CD8-positive, alpha-beta memory T cell (primary cell): ENCODE measurements at places on chromosomes 2 and 18. TPM values are rescaled to one million over a fixed set of nuclear protein-coding genes. Genes with fewer than 3 reads are reported as not detected.

- no peak for DNase-seq
Measured at GRCh38 chr18:46542545-46542944, 114.5 kb downstream of the LOXHD1 start.

DNA sequence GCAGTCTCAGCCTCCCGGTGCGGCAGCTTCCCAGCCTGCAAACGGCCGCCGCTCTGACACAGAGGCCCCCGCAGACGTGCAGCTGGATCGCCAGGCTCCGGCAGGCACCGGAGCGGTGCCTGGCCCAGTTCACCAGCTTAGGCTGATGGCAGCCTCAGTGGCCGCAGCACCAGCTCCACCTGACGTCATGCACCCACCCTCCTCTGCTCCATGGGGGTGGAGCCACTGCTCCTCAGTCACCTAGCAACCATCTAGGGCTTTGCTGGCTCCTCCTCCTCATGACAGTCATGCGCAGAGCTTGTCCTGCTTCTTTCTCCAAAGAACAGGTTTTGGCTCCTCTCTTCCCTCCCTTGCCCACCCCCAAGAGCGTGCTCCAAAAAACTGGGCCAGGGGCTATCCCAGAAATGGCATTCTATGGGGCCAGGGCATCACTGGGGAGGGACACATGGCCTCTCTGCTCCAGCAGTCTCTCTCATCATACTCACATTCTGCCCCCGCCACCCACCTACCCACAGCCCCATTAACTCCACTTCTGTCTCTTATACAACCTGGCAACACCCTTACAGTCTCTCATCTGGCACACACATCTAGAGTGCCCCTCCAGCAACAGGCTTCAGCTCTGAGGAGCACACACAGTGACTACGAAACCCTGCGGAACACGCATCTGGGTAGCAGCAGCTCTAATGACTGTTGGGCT lies 5.5 kb downstream of the DCTN1 start:
- DNase-seq: no peak

GRCh38 chr18:31154181-31154580 lies 8.5 kb downstream of the DSC1 start:
- DNase-seq: no peak

DNA sequence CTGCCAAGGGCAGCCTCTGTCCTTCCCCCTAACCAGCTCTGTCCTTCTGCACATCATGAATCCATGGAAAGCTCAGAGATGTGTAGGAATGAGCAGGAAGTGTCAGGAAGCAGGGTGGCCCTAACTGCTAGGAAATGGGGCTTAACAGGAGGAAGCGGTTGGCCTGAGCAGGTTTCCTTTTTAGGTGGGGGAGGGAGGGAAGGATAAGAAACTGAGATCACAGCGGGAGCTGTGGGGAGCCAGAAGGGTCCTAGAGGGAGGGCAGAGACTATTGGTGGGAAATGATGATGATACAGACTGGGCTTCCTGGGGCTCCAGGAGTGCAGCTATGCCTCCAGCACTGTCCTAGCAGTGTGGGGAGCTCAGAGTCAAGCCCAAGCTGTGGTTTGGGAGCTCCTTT lies 182.0 kb downstream of the SH3BP4 start:
- no peak for DNase-seq

- no peak for DNase-seq
Measured at GRCh38 chr2:170095380-170095779, 82.6 kb upstream of the MYO3B start.

GRCh38 chr2:76965772-76966171 lies 556.4 kb downstream of the LRRTM4 start:
- DNase-seq: no peak

DNA sequence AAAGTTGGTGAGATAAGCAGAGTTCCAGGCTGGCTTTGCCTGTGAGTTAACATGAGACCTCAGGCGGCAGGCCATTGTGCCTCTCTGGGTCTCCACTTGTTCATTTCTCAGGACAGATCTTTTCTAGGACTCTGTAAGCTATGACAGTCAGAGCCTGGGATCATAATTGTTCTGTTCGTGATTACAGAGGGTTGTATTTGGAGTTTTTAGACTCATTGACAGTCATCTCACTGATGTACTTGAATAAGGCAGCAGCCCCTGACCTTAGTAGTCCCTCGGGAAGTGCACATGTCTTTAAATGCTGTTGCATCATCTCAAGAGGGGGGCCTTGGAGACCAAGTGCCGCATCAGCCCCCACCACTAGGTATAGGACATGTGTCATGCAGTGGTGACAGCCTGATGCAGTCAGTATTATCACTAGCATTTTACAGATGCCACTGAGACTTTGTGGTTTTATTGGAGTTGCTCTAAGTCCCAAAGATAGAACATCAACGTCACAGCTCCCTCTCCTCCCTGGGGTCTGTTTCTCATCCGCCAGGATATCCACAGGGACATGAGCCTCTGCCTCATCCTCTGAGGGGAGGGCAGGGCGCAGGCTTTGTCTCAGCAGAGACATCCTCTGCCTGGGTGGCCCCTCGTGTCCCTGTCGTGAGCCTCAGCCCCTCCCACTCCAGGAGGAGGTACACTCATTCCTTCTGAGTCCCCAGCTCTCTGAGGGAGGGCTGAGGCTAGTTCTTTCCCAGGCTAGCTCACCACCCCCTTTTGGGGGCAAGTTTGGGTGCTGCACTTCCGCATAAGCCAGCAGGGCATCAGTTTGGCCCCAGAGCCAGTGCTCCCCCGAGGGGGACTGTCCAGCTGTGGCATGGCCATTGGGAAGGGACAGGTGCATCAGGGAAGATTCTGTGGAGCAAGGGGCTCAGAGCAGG lies 14.1 kb downstream of the GLI2 start:
- DNase-seq: no peak

- no peak for DNase-seq
Measured at GRCh38 chr2:19844750-19845149, 57.0 kb downstream of the TTC32 start.

DNA sequence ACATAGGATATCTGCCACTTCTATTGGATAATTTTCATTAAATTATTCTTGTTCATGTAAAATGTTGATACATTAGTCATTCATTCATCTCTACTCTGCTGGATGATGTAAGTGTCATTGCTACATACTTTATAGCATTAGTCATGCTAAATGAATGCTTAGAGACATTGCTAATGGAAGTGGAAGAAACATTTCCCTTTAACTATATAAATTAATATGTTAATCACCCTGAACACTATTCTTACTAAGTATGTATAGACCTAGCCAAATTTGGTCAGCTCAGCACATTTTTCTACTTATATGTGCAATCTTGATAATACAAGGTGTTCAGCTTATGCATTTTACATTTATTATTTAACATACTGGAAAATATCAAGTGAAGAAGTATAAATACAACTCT lies 160.2 kb downstream of the DPP4 start:
- DNase-seq: no peak

DNA sequence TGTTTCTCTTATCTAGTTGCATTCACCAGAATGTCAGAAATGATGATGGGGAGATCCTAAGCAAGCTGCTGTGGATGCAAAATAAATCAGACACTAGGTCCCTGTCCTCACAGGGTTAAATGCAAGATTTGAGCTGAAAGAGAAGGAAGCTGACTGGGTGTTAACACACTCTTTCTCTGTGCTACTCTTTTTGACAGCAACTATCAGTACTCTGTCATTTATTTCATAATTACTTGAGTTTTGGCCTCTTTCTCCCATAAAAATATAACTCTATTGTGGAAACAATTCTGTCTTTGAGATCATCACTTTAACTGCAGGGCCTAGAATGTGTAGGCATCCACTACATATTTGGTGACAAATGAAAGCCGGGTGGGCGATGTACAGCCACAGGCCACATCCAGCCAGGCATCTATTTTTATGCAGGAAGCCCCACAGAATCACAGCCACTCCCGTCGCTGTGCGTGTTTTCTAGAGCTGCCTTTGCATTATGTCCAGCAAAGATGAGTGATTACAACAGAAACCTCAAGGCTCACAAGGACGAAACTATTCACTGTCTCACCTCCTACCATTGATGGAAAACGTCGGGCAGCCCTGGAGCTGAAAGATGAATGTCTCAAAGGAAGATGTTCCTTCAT lies 849.0 kb downstream of the RNF144A start:
- no peak for DNase-seq

DNA sequence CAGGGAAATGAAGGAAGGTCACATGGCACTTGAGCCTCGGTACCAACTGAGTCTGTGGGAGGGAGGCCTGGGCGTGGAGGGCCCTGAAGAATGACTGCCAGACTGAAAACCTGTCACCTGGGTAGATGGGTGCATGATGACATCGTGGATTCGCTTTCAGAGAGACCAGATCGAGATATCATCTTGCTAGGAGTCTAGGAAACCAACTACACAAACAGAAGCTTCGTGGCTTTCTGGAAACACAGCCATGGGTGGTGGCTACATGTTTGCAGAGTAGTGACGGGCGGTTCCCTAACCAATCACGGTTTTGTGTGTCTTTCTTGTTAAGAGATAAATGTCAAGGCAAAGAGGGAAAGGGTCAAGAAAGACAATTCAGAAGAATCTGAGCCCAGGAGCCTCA lies 155.0 kb downstream of the EIPR1 start:
- DNase-seq: peak; percentile 74

DNA sequence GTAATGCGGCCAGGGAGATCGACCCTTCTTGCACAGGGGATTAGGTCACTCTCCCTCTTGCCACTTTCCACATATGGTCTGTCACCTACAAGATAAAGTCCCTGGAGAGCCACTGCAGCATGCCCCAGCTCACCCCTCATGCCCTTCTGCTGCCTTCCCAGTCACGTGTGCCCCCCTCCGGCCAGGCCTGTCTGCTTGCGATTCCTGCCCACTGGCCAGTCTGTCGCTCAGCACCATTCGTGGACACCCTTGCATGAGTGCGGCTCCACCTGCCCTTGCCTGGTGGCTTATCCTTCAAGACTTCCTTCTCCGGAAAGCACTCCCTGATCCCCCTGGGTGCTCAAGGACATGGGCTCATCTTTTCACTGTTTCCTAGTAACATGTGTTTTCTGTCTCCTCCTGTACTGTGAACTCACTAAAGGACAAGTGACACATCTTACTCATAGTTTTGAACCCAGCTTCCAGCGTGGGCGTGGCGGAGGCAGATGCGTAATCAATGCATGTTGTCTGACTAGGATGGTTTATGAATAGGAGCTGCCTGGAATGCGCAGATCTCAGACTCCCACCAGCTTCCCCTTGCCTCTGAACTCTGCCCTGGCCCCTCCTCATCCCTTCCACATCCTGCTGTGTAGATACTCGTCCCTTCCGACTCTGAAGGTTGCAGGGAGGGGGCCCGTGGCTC lies 7.8 kb upstream of the NT5DC4 start:
- no peak for DNase-seq

DNA sequence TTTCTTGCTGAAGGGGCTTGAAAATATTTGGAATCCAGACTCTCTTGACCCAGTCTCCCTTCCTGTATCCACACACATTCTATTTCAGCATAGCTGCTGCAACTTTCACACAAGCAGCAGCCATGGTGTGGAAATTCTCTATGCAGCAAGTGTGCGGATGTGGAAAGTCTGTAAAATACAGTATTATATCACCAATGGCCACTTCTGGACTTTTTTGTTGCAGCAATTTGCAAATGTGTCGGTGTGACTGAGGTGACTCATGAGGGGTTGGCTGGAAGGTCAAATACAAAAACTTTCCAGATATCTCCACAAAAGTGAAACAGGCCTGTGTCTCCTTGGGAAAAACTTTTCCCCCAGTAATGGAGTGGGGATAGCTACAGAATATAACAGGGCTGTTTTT lies 299.3 kb upstream of the GYPC start:
- no peak for DNase-seq

DNA sequence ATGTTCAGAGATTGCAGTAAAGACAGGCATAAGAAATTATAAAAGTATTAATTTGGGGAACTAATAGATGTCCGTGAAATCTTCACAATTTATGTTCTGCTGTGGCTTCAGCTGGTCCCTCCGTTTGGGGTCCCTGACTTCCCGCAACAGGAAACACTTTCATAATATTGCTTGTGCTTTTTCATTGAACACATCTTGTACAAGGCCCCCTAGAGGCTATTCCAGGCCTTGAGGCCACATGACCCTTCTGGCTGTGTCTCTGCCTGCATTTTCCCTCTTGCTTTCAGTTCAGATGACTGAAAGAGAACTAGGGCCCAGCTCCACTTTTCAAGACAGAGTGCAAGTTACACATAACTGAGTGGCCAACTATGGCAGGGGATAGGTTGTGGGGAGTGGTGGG lies 164.1 kb downstream of the TMEM247 start:
- no peak for DNase-seq

DNA sequence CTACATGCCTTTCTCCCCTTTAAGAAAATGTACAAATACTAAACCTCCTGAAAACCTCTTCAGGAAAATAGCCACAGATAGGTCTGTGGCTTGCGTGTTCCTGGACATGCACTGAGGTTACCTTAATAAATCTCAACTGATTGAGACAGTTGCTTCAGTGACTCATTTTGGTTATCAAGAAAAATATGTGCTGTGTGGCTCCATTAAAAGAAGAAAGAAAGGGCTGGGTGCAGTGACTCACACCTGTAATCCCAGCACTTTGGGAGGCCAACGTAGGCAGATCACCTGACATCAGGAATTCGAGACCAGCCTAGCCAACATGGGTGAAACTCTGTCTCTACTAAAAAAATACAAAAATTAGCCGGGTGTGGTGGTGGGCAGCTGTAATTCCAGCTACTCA lies 27.1 kb downstream of the CREG2 start:
- DNase-seq: no peak

- DNase-seq: no peak
Measured at GRCh38 chr2:133968446-133968845, 285.4 kb upstream of the MGAT5 start.

DNA sequence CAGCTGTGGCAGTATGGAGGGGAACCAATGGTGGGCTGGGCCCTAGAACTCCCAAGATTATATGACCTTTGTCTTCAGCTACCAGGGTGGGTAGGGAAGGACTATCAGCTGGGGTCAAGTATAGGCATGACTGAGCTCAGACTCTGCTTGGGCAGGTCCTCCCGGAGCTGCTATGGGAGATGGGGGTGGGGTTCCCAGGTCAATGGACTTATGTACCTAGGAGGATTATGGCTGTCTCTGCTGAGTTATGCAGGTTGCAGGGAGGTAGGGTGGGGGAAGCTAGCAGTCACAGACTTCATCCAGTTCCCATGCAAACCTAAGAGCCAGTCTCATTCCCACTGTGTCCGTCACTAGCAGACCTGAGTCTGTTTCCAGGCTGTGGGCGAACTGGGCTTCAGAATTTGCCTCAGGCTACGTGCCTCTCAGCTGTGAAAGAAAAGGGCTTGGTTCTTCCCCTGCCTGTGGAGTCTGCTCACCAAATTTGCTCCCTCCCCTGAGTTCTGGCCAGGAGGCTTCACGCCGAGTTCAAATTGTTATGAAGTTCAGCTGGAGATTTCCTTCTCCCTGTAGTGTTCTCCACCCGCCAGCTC lies 985.8 kb upstream of the NRXN1 start:
- DNase-seq: no peak

- DNase-seq: no peak
Measured at GRCh38 chr2:181812106-181812743, 79.3 kb upstream of the ITPRID2 start.

GRCh38 chr2:3871002-3871401 lies 167.6 kb downstream of the DCDC2C start:
- no peak for DNase-seq

GRCh38 chr2:99651930-99652670 lies 162.3 kb upstream of the REV1 start:
- no peak for DNase-seq

The CFAP65 gene
- not detected for total RNA-seq

The IGFBP2 gene
- total RNA-seq: 1.1 TPM

The STAT4 gene
- total RNA-seq: 54.7 TPM

The TMEM37 gene
- not detected for total RNA-seq

The SCN9A gene
- total RNA-seq: not detected

The CHRNG gene
- total RNA-seq: not detected

The TMEFF2 gene
- total RNA-seq: not detected

The HOXD9 gene
- not detected for total RNA-seq

The TDRD15 gene
- total RNA-seq: 0.04 TPM

The EMILIN1 gene
- 0.89 TPM for total RNA-seq
